T follicular helper cell (primary cell): ENCODE measurements at places on chromosomes 1 and 21.
A peak's percentile ranks its signal among the peaks of the same experiment; 100 is the strongest.

GRCh38 chr1:14996133-14997050 is 157.2 kb upstream of the TMEM51 start:
- DNase-seq = no peak

GRCh38 chr1:66752671-66753371 is 562 bp downstream of the DYNLT5 start:
- no peak for DNase-seq

DNA sequence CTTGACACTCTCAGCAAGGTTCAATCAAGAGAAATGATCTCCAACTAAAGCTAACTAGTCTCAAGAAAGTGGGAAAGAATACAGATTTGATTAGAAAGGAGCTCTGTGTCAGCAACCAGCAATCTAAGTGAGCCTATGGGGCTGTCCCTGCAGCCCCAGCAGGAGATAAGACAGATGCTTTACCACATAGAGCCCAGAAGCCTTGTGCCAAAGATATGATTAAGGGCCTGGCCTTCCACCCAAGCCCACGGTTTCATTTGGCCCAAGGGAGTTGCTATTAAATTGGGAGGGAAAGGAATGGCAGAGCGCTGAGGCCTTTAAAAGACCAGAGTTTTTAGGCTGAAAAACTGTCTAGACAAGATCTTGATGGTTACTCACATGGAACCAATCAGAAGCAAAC is 74.8 kb downstream of the HLCS start:
- DNase-seq = no peak

DNA sequence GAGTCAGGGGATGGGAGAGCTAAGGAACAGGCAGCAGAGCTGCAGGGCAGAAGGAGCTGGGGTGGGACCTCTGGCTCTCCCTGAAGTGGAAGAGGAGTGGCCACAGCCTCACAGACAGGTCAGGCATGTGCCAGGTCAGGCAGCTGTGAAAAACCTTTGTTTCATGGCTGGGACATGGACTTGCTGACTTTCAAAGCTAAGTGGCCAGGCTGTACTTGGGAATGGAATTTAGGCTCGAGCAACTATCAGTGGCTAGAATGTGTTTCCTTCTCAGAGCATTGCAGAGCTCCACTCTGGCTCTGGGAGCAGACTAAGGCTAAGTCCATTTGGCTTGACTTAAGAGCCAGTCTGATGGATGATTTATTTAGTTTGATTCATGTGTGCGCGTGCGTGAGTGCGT is 385.1 kb downstream of the LMX1A start:
- no peak for DNase-seq

- DNase-seq = peak; percentile 38
Measured at GRCh38 chr1:110872745-110873720, at the start of gene CD53. Gene CD53, plus strand, starts transcription at chr1:110873148. Its CDS starts 18,261 bp downstream, at chr1:110891409.

- no peak for DNase-seq
Measured at GRCh38 chr1:66489972-66490601, 43.9 kb upstream of the SGIP1 start.

- DNase-seq = no peak
Measured at GRCh38 chr1:74690364-74690696, 16.7 kb upstream of the ERICH3 start.

GRCh38 chr1:200780545-200781369 is 42.1 kb downstream of the CAMSAP2 start:
- no peak for DNase-seq

DNA sequence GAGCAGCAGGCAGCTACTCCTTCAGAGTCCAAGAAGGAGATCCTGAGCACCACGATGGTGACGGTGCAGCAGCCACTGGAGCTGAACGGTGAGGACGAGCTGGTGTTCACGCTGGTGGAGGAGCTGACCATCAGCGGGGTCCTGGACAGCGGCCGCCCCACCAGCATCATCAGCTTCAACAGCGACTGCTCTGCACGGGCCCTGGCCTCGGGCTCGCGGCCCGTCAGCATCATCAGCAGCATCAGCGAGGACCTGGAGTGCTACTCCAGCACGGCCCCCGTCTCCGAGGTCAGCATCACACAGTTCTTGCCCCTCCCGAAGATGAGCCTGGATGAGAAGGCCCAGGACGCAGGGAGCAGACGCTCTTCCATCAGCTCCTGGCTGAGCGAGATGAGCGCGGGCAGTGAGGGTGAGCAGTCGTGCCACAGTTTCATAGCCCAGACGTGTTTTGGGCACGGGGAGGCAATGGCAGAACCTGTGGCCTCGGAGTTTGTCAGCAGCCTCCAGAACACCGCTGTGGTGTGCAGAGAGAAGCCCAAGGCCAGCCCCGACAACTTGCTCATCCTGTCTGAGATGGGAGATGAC is 531.8 kb downstream of the KIF26B start:
- no peak for DNase-seq

- no peak for DNase-seq
Measured at GRCh38 chr1:181425566-181425965, 57.8 kb upstream of the CACNA1E start.

DNA sequence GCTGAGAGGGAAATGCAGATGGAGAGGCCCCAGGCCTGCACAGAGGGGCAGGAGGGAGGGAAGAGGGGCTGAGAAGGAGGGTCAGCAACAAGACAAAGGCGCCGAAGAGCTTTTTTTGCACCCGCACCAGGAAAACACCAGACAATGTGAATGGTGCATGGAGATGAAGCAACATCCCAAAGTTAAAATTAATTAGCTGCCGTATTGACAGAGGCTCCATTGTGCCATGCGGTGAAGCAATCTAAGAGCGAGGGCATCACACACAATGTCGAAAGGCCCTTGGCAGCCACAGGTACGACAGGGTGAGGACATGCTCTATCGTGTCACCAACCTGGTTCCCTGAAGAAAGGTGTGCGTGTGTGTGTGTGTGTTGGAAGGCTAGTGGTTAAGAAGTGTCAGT is 41.2 kb downstream of the SSBP3 start:
- DNase-seq = no peak

- no peak for DNase-seq
Measured at GRCh38 chr1:23344987-23345472, 946 bp upstream of the HNRNPR start.

GRCh38 chr1:215028954-215029353 is 53.6 kb upstream of the KCNK2 start:
- no peak for DNase-seq

DNA sequence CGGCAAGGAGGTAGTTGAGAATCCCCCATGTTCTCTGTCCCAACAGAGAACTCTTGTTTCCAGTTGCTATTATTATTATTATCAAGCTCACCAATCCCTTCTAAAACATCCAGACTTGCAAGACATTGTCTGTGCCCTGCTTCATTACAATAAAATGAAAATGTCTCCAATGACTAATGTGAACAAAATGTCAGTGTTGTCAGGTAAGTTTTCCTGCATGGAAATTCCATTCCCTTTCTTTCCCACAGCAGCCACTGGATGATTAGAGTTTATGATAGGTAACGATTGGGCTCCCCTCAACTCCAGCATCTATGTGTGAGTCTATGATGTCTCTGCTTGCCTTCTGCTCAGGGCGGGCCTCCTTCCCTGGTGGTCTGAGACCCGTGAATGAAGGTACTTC is 8.9 kb upstream of the DYRK1A start:
- no peak for DNase-seq

DNA sequence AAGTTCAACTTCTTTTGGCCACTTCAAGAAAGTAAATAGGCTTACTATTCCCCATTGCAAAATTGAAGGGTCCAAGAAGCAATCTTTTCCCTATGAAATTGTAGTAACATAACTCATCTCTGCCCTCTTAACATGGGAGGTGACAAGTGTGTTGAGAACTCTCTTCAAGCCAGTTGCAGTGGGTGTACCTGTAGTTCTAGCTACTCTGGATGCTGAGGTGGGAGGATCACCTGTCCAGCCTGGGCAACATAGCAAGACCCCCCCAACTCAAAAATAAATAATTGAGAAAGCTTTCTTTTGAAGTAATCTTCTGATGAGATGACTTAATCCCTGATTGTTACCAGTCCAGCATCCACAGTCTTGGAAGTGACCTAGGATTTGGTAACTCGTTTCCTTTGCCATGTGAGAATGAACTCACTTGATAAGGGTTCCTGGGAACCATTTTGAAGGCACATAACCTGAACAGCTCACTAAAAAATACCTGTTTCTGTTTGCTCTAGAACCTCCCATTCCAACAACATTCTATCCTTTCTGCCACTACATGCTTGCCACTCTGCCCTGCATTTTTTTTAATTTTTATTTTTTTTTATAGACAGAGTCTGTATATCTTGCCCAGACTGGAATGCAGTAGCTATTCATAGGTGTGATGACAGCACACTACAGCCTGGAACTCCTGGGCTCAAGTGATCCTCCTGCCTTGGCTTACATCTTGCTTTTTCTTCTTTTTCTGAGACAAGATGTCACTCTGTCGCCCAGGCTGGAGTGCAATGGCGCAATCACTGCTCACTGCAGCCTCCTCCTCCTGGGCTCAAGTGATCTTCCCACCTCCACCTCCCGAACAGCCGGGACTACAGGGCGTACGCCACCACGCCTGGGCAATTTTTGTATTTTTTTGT is 1.4 kb upstream of the IPO9 start:
- DNase-seq = no peak

- DNase-seq = no peak
Measured at GRCh38 chr21:14737284-14737691, 191.2 kb upstream of the SAMSN1 start.

- no peak for DNase-seq
Measured at GRCh38 chr1:80444171-80444570, 1356.6 kb upstream of the ADGRL2 start.

GRCh38 chr1:32953495-32953894 is 11.1 kb downstream of the RNF19B start:
- DNase-seq = no peak

DNA sequence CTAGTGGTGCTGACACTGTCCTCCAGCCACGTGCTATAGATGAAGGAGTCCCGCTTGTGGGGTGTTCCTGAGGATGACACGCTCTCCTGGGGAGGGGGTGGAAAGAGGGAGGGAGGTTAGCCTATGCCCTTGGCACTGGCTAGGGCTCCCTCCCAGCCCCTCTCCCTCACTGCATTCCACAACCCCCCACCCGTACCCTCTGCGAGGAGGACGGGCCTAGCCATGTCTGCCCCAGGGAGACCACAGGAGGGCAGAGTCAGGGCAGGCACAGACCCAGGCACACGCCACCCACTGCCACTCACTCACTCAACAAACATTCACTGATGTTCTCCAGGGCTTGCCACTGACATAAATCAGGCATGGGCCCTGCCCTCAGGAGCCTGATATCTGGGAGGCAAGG is 70.7 kb downstream of the RAP1GAP start:
- DNase-seq = no peak
